Central memory CD4-positive, alpha-beta T cell (primary cell): ENCODE measurements at places on chromosomes 7 and 10.

GRCh38 chr7:158576050-158576762 is 11.4 kb downstream of the PTPRN2 start:
- no peak for DNase-seq

- no peak for DNase-seq
Observed at GRCh38 chr7:76280408-76280807, 22.1 kb upstream of the HSPB1 start.

DNA sequence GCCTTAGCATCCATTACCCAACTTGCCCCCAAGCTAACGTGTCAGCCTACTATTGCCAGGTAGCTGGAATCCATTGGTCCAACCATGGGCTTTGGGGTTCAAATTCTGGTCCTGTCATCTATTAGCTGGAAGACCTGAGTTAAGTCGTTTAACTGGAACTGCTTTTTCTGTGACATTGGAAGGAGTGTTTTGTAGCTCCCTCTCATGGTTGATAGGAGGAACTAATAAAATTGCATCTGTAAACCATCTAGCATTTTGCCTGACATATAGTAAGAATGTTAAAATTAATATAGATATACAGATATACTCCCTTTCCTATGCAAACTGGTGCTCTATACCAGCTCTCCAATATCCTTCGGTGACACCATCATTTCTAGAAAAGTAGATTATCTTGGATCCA is 23.8 kb upstream of the SLF2 start:
- DNase-seq: no peak

GRCh38 chr7:54783952-54784351 is 24.9 kb upstream of the SEC61G start:
- no peak for DNase-seq

- no peak for DNase-seq
Observed at GRCh38 chr10:26323219-26323618, 106.6 kb downstream of the GAD2 start.

GRCh38 chr7:13068032-13068431 is 380.6 kb downstream of the ARL4A start:
- DNase-seq: no peak

DNA sequence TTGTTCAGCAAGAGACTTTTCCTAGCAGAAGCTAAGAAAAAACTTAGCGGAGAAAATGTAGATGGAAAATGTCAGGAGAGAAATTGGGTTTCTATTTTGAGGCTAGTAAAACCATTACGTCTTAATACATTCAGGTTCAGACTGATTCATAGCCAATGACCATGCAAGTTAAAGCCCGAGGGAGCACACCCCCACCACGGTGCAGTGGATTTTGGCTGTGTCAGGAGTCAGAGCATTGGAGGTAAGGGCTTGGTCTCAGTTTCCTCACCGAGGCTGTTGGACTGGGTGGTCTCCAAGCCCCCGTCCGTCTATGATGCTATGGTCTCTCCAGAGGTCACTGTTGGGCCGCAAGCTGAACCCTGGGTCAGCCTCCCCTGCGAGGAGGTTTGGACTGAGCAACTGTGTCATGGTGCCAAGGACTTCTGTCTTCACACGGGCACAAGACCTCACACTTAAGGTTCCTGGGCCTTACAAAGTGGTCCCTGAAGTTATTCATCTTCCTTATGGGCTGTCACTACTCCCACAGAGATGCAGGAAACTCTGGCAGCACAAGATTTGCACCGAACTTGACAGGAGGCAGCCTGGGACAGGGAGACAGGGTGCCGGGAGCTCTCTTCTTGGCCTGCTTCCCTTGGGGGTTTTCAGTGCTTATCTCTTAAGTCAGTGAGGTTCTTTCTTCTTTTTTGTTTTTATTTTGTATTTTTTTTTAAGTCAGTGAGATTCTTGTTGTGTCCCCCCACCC is 186.8 kb downstream of the PHTF2 start:
- no peak for DNase-seq
